Gastroesophageal sphincter (tissue), 4 donors: ENCODE measurements at places on chromosomes 16 and 17.

DNA sequence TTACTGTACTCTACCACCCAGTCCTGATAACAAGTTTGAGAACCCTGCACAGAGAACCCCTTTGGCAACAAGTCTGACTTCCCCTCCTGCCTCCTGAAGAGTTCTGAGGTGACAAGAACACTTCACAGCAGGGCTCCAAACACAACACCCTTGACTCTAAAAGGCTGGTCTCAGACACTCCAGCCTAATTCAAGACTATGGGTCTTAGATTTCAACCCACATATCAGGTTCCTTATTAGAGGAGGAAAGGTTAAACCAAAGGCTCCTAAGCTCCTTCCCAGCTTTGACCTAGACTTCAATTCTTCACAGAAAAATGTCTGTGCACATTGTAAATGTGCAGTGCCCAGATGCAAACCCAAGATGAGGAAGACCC lies 23.0 kb downstream of the RANBP10 start:
- no peak for ATAC-seq

DNA sequence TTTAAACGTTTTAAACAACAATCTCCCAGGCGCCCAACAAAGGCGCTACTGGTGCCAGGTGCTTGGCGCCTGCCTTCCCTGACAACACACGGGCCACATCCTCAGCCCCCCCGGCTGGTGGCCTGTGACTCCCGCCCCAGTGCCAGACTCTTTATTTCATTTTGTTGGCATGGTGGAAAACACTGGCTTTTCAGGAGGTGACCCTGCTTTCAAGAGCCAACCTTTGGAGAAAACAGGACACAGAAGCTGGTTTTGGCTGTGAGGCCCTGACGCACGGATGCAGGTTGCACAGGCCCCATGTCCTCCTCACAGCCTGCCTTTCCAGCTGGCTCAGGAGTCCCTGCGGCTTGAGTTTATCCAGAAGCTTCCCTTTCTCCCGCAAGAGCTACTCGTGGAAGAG lies 100.0 kb downstream of the METRNL start:
- ATAC-seq = peak; percentile 43

DNA sequence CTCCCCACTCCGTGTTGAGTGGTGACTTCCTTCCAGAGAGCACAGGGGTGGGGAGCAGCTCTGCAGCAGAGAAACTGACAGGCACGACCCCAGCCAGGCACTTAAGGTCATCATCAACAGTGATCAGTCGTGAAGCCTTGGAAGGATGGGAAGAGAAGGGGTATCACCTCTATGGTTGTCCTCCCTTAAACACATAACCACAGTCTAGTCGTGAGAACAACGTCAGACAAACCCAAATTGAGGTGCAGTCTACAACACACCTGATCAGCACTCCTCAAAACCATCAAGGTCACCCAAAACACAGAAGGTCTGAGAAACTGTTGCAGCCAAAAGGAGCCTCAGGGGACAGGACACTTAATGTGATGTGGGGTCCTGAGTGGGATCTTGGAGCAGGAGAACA lies 68.3 kb downstream of the MPRIP start:
- no peak for ATAC-seq

GRCh38 chr16:58464916-58465731 lies 34.8 kb upstream of the NDRG4 start:
- ATAC-seq = no peak

DNA sequence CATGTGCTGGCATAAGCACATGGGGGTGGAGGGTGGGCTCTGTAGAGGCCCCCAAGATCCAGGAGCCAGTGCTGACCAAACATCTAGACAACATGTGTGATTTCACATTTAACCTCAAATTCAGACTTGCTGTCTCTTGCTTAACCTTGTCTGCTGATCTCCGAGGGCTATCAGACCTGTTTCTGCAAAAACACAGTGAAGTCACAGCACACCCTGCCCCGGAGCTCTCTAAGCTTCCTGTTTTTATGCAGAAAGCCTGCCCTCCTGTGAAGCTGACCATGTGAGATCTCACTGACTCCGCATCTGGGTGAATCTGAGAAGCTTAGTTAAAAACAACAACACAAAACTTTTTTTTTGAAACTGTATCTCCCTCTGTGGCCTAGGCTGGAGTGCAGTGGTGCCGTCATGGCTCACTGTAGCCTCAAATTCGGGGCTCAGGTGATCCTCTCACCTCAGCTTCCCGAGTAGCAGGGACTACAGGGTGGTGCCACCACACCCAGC lies 6.6 kb upstream of the DPEP2 start:
- ATAC-seq = peak; percentile 77
